NCI-H187 (cell line): ENCODE measurements at places on chromosomes 7 and 10.

- no peak for DNase-seq
Observed at GRCh38 chr7:64889686-64890162, 13.3 kb upstream of the ZNF273 start.

- no peak for DNase-seq
Observed at GRCh38 chr10:72505435-72505834, 120.4 kb downstream of the MICU1 start.

GRCh38 chr7:114242992-114243507, 171.6 kb upstream of the FOXP2 start:
- no peak for DNase-seq

GRCh38 chr10:61830072-61830845, 71.2 kb upstream of the ARID5B start:
- DNase-seq, result no peak

DNA sequence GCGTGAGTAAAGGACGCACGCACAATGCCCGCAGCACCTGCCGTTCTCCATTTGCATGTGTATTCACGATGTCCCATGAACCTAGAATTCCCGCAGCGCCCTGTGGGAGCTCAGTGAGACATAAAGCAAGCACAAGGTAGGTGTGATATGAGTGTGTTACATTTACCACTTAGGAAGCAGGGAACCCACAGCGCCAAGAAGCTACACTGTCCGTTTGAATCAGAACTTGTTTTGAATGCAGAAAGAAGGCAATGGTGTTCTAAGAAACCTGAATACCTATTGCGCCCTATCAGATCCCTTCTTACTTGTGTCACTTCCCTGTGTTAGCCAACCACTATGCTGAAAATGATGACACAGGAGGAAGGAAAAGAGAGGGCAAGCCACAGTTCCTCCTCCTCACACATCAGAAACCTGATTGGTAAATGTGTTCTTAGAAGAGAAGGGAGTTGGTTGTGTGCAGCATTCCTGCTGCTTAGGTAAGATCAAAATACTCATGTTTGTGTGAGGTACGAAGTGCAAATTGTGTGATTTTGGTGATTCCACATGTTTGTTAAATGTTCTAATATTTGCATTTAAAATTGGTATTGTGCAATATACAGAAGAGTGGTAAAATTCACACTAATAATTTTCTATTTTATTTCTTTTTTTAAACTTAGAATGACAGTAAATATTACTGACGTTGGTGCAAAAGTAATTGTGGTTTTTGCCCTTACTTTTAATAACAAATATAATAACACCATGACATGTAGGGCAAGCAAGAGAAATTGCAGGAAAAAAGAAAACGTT, 185.4 kb downstream of the SEC23IP start:
- DNase-seq, result no peak
